Chondrocyte (in vitro differentiated cells): ENCODE measurements at places on chromosomes 12 and 14. TPM values are rescaled to one million over a fixed set of nuclear protein-coding genes. Genes with fewer than 3 reads are reported as not detected.

DNA sequence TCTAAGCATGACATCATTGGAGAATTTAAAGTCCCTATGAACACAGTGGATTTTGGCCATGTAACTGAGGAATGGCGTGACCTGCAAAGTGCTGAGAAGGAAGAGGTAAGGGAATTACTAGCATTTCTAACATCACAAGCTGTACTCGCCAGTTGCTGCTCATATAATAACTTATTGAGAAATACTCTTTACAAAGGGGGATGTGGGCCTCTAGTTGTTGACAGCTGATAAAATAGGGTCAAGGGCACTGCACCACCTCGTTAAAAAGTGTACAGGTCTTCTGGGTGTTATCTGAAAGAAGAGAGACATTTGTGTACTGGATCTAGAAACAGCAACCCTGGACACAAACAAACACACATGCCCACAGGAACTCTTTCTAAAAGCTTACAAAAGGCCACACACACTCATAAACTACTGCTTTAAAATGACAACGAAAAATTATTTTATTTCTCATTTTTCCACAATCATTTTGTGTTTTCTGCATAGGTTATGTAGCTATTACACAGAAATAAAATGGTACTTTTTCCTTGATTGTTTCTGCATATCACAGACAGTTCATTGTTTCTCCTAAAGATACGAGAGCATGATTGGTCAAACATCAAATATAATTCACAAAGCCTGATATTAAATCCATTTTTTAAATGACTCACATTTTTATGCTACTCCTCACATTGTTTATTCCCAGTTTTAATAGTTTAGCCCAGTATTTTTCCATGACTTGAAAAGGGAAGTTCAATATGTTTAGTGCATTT is 391.1 kb downstream of the PAWR start:
- DNase-seq: no peak

The C12orf54 gene
- not detected in 3 replicates for total RNA-seq

DNA sequence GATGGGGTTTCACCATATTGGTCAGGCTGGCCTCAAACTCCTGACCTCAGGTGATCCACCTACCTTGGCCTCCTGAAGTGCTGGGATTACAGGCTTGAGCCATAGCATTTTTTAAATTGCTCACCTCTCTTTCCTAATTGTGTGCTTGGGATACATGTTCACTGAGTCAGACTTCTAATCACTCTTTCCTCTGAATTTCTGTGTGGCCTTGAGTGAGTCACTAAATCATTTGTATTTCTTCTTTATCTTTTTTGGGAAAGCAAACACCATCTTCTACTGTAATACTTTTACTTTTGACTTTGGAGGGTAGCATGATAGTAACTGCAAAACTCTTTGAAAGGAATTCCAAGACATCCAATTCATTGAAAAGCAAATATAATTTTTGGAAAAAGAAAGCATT is 60.8 kb downstream of the FLRT2 start:
- no peak for DNase-seq

DNA sequence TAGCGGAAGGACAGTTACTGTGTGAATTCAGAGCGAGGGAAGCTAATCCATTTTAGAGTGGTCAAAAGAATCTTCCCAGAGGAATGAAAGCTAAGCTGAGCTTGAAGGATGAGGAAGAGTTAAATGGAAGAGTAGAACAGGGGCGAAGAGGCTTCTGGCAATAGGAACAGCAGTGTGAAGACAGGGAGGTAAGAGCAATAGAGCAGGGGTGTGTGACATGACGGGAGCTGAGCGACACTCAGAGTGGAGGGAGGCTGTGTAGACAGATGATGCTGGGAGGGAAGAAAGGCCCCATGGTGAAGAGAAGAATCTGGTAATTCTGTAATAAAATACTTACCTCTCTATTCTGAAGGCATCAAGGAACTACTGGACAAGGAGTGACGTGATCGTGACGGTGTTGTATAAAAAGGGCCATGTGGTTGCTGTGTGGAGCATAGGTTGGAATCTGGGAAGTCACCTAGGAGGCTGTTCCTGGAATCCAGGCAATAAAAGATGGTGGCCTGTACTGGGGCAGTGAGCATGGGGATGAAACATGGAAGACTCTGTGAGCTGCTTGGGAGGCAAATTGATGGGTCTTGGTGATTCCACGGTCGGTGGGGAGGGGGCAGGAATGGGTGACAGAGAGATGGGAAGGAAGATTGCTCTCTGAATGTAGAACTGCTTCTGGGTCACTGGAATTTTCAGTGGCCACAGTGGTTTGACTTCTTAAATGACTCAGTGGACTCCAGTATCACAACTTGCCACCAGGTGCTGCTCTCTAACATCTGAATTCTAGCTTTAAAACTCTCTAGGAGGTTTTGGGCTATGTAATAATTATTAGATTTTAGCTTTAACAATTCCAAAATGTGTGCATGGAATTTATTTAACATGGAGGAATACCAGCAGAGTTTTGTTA is 164.1 kb downstream of the ATP23 start:
- no peak for DNase-seq

GRCh38 chr12:120466560-120467315 is 2.8 kb downstream of the SRSF9 start:
- DNase-seq: no peak

DNA sequence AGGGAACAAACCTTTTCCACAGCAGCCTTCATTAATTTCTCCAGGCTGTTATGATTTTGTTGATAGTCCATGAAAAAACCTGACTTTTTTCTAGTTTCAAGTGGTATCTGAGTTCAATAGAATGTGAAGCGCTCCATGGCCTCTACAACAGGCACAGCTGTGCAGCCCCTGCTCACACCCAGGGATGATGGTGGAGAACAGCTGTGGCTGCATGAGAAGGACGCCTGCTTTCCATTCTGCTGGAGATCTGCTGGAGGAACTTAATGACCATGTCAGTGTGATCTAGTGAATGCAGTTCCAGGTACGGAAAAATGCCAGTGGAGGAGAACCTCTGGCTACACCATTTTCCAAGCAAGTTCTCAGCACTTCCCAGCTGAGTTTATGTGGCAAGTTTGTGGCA is 80.6 kb downstream of the PIWIL1 start:
- no peak for DNase-seq

The SRRM4 gene
- not detected in 3 replicates for total RNA-seq
